ENCODE measurements at places on chromosomes 7 and 10.

GRCh38 chr10:51291961-51292360 is 217.7 kb downstream of the PRKG1 start:
- no peak for DNase-seq

- no peak for DNase-seq
Measured at GRCh38 chr10:70785190-70785589, at the start of gene TBATA. Gene TBATA, minus strand, starts transcription at chr10:70785377. Its CDS starts 1,998 bp downstream, at chr10:70783379.

DNA sequence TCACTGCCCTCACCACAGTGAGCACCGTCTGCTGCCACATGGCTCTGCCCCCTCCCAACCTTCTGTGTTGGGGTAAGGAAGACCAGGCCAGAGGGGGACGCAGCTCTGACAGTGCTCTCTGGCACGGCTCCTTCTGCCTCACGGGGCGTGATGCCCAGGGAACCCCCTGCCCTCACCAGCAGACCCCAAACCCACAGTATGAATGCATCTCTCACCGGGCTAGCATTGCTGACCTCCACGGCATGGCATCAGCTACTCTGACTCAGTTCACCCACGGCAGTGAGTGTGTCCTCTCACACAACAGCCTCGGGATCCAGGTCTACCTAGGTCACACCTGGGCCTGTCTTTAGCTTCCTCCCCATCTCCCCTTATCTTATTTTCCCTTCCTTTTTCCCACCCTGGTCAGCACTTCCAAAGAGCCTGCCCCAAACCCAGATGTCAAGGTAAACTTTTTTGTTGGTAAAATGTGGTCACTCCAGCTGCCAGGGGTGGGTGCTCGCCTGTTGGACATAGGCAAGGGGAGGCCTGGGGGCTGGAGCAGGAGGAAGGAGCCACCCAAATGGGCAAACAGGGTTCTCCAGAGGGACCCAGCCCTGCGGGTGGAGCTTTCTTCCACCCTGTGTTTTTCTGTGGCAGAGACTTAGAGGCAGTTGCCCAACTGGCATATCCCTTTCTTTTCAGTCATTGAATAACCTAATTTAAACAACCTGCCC is 4.4 kb downstream of the CALML3 start:
- DNase-seq, result no peak

DNA sequence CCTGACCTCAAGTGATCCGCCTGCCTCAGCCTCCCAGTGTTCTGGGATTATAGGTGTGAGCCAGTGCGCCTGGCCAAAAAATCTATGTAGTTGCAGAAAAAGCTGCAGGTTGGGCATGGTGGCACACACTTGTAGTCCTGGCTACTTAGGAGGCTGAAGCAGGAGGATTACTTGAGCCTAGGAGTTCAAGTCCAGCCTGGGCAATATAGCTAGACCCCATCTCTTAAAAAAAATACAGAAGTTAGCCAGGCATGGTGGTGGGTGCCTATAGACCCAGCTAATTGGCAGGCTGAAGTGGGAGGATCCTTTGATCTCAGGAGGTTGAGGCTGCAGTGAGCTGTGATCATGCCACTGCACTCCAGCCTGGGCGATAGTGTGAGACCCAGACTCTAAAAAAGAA is 24.8 kb upstream of the CAMK1D start:
- no peak for DNase-seq

- no peak for DNase-seq
Measured at GRCh38 chr7:56091591-56091990, 1.2 kb downstream of the PHKG1 start.

GRCh38 chr10:43230909-43231522 is 35.8 kb downstream of the RASGEF1A start:
- no peak for DNase-seq

- DNase-seq, result peak; percentile 96
Measured at GRCh38 chr10:34319197-34319846, 495.8 kb downstream of the PARD3 start.

DNA sequence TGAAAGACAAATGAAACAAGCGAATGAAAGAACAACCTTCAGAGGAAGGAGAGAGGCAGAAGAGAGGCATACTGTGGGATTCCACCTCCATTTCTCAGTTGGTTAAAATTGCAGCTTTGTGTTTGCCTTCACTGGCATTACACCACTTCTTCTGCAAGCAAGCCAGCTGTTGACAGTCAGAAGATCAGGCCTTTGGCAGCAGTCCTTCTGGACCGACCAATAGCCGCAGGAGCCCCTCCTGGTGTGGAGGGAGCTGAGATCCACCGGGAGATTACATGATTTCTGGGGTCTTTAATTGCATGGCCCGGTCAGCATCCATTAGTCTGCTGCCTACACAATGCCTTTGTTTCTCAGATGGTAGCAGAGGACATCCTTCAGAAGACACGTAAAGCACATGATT is 206.7 kb downstream of the ADAM12 start:
- DNase-seq, result no peak

DNA sequence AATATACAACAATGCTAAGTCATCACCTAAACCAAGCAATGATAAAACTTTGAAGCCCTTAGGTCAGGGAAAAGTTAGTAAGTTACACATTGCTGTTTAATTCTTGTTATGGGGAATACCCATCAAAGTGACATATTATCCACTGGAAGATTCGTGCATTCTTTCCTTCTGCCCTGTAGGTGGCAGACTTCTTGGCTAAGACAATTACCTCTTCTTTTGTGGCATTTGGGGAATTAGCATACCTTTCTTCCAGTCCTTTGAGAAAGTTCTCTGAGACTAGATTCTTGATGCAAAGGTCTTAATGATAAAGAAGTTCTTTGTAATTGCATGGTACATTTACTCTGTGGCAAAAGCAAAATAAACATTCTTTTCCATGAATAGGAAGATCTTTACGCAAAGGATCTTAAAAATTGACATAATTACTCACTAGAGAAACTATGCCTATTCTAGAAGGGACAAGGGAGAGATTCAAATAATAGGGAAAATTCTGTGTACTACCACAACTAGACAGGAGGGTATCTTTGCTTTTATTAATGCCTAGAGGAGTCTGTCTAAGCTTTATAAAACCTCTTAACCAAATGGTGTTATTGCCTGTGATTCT is 395.9 kb downstream of the GRM8 start:
- no peak for DNase-seq

DNA sequence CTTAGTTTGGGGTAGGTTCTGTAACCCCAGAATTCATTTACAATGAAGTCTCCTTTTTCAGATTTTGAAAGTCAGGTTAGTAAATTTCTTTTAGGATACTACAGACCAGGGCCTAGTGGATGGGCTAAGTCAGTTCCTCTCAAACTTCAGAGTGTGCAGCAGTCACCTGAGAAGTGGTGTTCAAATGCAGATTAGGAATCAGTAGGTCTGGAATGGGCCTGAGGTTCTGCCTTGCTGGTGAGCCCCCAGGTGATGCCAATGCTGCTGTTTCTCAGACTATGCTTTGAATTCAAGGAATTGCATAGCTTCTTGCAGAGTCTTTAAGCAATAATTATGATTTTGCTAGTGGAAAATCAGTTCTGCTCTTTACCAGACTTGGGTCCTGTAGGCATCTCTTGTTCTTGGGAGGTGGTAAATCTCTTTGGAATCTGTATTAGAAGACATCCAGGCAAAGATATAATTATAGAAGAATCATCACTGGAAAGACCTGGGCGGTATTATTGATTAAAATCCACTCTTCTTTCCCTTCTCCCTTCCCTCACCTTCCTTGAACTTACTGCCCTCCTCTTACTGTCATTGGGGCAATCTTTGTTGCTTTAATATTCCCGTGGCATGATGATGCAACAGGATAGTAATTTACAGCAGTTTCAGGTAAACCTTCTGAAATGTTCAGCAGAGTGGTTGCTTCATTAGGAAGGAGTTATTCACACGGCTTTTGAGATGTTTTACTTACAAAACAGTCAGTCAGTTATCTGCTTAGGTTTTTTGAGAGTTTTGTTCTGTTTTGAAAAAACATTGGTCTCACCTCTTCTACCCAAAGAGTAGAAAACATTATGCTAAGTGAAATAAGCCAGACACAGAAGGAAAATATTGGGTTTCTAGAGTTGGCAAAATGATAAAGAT is 87.2 kb downstream of the NRF1 start:
- peak; percentile 14 for DNase-seq

DNA sequence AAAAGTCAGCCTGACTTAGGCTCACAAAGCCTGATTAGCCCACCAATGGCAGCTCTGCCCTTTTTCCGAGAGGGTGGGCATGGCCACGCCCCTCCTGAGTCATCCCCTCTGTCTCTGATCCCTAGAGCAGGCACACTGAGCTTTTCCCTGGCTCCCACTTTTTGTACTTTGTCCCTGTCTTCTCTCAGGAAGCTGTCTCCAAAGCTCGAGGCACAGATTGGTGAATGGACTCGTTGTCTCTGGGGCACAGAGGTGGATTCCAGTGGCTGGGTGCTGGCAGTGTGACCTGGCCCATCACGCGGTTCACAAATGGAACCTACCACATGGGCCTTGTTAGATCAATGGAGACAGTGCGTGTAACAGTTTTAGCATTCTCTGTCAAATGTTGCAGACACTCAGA is 313.5 kb downstream of the WDR37 start:
- DNase-seq, result no peak

Measured in fibroblast of upper back skin (primary cell).